ENCODE measurements at places on chromosomes 3 and 15.

GRCh38 chr15:39110746-39111145 is 470.1 kb upstream of the THBS1 start:
- DNase-seq, result no peak

GRCh38 chr3:108406063-108406660 is 104.2 kb downstream of the MYH15 start:
- DNase-seq, result no peak

DNA sequence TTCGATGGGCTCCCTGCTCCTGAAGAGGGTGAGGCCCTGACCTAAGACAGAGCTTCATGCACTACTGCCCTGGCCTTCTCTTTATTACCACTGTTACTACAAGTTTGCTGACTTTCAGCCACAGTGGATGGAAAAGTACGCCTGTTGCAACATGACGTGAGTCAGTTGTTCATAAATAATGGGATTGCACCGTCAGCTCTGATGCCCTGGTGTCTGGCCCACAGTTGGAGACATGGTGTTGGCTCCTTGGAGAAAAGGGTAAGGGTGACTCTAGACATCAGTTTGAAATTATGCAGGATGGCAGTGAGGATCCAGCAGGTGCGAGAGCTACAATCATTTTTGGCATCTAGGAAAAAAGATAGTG is 5.5 kb downstream of the PAQR5 start:
- peak; percentile 67 for DNase-seq

GRCh38 chr15:67920524-67921240 is 80.8 kb upstream of the RNU6-1 start:
- DNase-seq, result no peak

- DNase-seq, result no peak
Observed at GRCh38 chr15:51181905-51182304, 87.2 kb upstream of the TNFAIP8L3 start.

GRCh38 chr15:70355275-70355795 is 257.6 kb upstream of the TLE3 start:
- DNase-seq, result no peak

DNA sequence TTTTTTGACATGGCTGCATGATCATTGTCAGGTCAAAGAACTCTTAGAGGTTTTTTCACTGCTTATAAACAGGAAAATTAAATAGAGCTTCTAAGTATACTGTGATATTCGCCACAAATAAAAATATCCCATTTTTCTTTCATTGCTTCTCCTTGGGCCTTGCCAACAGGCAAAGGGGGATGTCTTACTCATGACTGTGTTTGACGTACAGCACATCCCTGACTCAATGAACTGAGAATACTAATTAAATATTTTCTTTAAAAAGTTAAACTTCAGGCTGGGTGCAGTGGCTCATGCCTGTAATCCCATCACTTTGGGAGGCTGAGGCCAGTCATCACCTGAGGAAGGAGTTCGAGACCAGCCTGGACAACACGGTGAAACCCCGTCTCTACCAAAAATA is 41.4 kb upstream of the CCDC80 start:
- no peak for DNase-seq

- no peak for DNase-seq
Observed at GRCh38 chr3:171321559-171322360, 138.4 kb downstream of the TNIK start.

- no peak for DNase-seq
Observed at GRCh38 chr15:24318981-24319380, 356.6 kb upstream of the NPAP1 start.

DNA sequence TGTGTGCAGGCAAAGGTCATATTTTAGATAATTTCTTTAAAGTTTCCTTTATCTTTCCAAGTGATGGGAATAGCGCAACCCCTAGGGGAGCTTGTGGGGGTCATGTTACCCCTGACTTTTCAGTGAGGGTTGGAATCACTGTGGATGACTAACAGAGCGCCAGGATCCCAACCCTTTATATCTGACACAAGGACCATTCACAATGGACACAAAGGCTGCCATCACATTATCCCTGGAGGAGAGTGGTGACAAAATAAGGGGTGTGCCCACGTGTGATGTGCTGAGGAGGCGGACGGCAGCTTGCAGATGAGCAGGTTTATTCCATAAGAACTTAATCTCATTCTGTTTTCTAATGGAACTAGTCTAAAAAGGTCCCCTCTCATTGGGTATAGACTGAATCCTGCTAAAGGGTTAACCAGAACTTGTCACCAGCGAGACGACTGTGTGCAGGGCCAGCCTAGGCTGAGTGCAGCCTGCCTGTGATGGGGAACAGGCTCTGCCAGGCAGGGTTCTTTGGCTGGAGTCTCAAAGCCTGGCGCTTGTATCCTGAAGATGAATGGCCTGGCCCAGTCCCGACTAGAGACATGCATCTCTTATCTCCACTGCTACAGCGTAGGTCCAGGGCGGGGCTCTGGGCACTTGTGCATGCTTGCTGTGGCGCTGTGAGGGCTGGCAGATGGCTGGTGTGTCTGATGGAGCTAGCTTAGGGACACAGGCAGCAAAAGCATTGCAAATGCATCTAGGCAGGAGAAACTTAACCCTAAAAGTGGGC is 50.2 kb downstream of the CHDH start:
- no peak for DNase-seq

DNA sequence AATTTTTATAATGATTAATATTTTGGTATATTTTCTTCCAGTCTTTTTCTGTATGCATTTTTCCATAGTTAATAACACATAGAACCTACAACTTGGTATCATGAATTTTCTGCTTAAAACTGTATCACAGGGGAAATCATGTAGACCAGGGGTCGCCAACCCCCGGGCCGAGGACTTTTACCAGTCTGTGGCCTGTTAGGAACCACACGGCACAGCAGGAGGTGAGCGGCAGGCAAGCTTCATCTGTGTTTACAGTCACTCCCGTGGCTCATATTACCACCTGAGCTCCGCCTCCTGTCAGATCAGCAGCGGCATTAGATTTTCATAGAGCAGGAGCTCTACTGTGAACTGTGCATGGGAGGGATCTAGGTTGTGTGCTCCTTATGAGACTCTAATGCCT is 54.7 kb downstream of the RPL22L1 start:
- DNase-seq, result peak; percentile 59

DNA sequence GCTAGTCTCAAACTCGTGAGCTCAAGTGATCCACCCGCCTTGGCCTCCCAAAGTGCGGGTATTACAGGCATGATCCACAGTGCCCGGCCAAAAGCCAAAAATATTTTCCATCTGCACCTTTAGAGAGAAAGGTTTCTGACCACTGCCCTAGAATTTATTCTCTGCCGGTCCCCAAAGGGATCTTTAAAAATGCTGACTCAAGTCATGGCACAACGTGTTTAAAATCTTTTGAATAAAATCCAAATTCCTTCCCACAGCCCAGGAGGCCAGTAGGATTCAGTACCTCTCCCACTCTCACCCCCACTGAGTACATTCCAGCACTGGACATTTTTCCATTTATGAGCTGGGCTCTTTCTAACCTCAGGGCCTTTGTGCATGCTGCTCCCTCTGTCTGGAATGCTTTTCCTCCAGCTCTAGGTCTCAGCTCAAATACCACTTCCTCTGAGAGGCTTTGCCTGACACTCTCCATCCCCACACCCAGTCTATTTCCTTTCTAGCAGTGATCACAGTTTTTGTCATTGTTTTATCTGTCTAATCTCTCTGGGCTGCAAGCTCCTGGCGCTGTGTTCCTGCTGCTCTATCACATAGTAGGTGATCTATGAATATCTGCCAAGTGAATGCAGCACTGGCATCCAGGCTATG is 502.9 kb downstream of the SHQ1 start:
- no peak for DNase-seq
